Right lobe of liver (tissue), 6 donors: ENCODE measurements at places on chromosomes 6 and 20. TPM values are rescaled to one million over a fixed set of nuclear protein-coding genes. Genes with fewer than 3 reads are reported as not detected.

DNA sequence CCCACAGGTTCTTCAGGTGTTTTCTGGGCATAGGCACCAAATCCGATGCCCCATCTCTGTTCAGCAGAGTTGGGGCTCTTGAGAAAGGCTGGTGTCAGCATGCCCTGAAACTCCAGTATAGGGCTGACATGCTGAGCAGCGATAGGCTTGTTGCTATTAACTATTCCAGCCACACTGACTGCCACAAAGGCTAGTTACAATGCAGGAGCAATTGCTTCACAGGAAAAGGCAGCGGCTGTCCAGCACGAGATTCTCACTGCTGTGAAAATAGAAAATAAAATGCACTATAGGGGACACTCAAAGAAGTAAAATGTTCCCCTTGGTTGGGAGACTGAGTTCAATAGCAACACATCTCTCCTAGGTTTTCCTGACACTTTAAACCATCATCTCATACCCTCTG, 112.4 kb downstream of the BFSP1 start:
- no peak for DNase-seq

DNA sequence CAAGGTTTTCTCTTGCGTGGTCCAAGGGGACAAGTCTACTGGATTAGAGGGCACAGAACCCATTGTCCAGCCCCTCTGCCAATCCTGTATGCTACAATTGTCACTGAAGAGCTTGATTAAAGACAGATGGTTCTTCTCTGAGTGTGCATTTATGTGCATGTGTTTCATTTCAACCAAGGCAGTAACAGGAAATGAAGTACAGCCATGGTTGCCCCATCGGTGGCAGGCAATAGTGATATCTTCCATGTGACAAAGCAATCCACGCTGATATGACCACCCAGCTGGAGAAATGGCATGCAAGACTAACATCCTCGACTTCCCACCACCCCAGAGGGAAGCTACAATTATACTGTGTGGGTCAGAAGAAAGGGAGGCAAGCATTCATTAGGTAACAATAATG, 85.5 kb downstream of the UNC5CL start:
- DNase-seq = no peak

DNA sequence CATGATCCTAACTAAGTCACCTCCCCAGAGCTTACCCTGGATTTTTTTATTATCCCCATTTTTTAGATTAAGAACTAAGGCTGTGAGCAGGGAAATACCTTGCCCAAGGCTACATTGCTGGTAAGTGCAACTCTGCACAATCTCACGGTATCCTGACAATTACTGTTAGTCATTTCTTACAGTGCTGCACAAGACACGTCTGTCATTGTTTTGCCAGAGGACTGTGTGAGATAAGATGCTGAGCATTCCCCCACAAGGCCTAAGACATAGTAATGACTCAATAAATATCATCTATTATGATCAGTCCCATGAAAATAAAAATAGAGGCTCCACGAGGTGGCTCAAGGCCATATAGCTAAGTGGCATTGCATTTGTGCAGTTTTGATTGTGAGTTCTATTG, 21.0 kb downstream of the PFDN4 start:
- no peak for DNase-seq

DNA sequence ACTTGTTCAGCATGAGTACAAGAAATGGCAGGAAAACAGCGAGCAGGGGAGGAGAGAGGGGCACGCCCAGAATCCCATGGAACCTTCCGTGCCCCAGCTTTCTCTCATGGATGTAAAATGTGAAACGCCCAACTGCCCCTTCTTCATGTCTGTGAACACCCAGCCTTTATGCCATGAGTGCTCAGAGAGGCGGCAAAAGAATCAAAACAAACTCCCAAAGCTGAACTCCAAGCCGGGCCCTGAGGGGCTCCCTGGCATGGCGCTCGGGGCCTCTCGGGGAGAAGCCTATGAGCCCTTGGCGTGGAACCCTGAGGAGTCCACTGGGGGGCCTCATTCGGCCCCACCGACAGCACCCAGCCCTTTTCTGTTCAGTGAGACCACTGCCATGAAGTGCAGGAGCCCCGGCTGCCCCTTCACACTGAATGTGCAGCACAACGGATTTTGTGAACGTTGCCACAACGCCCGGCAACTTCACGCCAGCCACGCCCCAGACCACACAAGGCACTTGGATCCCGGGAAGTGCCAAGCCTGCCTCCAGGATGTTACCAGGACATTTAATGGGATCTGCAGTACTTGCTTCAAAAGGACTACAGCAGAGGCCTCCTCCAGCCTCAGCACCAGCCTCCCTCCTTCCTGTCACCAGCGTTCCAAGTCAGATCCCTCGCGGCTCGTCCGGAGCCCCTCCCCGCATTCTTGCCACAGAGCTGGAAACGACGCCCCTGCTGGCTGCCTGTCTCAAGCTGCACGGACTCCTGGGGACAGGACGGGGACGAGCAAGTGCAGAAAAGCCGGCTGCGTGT, 11.6 kb downstream of the TNFAIP3 start:
- DNase-seq = no peak

DNA sequence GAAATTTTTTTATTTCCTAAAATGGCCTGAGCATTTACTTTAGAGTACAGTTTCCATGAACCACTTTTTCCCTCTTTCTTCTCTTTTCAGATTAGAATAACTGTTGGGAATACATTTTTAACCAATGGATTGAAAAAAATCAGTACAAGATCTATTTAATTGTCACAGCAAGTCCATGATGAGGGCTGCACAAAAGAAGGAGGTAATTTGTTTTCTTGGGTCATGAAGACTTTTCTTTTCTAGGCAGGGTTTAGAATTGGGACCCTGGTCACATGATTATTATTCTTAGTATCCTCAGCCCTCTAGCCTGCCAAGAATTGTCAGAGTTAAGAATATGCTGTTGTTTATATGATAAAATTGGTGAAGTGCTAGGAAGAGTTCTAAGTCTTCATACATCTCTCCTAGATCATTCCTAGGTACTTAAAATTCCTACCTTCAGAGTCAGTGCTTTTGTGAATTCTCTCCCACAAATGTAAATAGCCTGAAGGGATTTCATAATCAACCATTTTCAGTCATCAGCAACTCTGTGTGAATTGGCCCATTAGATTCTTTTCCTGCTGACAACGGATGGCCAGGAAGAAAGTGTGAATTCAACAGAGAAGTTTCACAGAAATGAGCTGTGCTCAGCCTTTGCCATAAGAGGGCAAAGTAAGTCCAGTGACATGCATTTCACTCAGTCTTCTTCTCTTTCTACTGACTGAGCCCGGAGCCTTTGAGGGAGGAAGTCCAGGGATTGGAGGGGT, 32.4 kb upstream of the TPBG start:
- DNase-seq = no peak

DNA sequence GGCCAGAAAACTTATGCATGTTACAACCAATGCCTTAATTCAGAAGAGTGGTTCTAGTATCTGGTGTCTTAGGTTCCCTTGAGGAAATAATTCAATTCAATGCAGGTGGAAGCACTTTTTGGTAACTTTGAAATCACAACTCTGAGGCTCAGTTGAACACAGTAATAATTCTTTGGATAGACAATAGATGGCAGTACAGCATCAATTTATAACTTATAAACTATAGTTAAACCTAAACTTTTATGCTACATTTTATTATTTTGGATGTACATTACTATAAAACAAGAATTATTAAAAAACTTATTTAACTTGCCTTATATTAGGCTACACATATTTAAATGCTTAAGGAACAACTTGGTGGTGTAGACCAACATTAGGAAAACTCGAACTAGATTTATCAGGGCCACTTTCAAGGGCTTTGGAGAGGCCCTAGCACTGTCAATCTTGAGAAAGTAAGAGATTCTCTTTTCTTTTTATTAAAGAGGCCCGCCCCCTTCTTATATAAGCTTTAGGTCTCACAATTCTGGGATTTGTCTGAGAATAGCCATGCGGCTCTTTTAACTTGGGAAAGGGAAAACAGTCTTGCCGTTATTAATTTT, 85.9 kb downstream of the CRYBG1 start:
- no peak for DNase-seq

- DNase-seq = no peak
Observed at GRCh38 chr20:45353746-45354145, 5.5 kb upstream of the SDC4 start.

DNA sequence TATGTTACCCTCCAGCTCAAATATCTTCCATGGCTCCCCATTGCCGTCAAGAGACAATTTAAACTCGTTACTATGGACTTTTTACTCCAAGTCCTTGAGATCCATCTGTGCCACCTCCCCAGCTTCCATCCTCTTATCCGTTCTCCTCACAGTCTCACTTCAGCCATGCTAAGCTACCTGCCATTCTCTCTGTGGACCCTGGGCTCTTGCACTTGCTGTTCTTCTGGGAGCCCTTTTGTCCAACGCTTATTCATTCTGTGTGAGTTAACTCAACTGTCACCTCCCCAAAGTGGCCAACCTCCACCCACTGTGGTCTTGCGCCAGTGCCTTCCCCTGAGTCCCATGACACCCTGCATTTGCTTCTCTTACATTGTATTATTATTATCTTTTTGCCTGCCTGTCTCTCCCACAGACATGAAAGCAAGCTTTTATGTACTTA, 132.4 kb downstream of the BCAS1 start:
- no peak for DNase-seq

DNA sequence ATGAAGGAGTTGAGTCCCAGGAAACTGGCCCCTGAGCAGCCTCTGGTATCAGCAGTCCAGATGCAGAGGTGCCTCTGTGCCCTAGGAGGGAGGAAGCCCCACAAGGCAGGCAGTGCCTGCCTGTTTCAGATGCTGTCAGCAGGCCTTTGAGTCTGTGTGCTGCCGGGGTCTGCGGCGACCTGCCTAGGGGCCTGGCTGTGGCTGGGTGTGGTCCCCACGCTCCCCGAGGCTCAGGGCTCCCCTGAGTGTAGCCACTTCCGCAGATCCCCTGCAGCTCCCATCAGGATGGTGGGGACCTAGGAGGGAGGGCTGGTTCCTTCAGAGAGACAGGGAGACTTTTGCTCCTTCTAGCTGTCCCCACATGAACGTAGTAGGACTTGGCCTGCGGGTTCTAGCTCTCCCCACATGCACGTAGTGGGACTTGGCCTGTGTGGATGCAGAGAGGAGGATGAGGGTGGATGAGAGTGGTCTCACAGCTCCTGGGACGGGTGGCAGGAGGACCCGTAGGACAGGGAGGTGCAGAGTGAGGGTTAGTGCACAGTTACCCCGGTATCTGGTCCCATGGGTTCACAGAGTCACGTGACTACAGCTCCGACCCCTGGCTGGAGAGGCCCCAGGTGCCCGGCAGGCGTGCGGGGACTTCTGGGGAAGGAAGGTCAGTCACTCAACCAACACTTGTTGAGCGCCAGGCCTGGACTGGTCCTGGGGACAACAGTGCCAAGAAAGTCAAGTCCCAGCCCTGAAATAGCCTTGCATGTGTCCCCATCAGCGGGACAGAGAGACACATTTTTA, 41.0 kb downstream of the CDH4 start:
- no peak for DNase-seq

- no peak for DNase-seq
Observed at GRCh38 chr6:146470091-146470770, 73.4 kb upstream of the RAB32 start.

DNA sequence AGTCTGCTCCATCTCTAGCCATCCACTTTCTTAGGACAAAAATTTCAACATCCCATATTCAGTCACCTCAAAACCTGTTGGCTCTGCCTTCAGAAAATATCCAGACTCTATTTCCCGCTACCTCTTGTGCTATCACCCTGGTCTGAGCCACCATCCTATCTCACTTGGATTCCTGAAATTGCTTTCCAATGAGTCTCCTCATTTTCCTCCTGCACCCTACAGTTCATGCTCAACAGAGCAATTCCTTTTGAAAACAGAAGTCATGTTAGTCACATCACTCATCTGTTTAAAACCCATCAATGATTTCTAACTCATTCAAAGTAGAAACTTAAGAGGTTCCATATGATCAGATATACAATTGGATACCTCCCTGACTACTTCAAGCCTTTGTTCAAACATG, 229.9 kb downstream of the ADGRG6 start:
- no peak for DNase-seq

The FRK gene
- 14.1 TPM for total RNA-seq

The RIPPLY2 gene
- not detected for total RNA-seq

The TSBP1 gene
- not detected for total RNA-seq

The MAP3K7 gene
- total RNA-seq = 9.3 TPM

The GSTA1 gene
- total RNA-seq = 19.7 TPM

The RFX6 gene
- total RNA-seq = not detected
